ENCODE measurements at places on chromosomes 2 and 18. TPM values are rescaled to one million over a fixed set of nuclear protein-coding genes. Genes with fewer than 3 reads are reported as not detected.

Gene CHRNG
- not detected for total RNA-seq

Gene CEBPZOS
- total RNA-seq = 49.3 TPM

Gene SOWAHC
- 23.4 TPM for total RNA-seq

Gene FKBP1B
- total RNA-seq = 19.9 TPM

Gene ASPRV1
- 0.21 TPM for total RNA-seq

Gene SIGLEC15
- total RNA-seq = 0.23 TPM

Gene GKN1
- not detected for total RNA-seq

Gene GAL3ST2
- total RNA-seq = 1.6 TPM

Gene PROM2
- 1.4 TPM for total RNA-seq

Gene RFTN2
- not detected for total RNA-seq

Gene MPHOSPH10
- total RNA-seq = 34.1 TPM

Gene RNF144A
- 5.4 TPM for total RNA-seq

Gene DSC3
- 0.23 TPM for total RNA-seq

Gene DOCK10
- total RNA-seq = 5.8 TPM

Gene CD8B2
- total RNA-seq = not detected

Gene TRIM43
- total RNA-seq = not detected

Gene GREB1L
- 11.0 TPM for total RNA-seq

Gene SLC4A3
- total RNA-seq = 13.5 TPM

Gene NCKAP5
- 0.10 TPM for total RNA-seq

Gene SPHKAP
- total RNA-seq = not detected

Gene STARD7
- 133 TPM for total RNA-seq

Gene TSPYL6
- total RNA-seq = not detected
